ENCODE measurements at places on chromosomes 4 and X.

DNA sequence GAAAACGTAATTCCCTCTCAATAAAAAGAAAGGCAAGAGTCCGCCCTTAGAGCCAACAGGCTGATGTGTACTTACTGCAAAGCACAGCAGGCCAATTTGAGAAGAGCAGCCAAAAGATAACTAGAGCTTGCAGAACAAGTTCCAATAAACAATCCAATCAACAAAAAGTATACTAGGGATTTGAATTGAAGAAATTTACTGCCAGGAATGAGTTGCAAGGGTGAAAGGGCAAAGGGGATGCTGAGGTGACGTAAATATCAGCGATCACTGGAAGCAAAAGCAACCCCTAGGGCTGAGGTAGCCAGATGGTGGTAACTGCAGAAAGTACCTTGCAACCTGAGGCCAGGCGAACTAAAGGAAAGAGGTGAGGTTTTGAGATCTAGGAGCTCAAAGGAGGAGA is 152.1 kb upstream of the TENM3 start:
- DNase-seq = no peak

DNA sequence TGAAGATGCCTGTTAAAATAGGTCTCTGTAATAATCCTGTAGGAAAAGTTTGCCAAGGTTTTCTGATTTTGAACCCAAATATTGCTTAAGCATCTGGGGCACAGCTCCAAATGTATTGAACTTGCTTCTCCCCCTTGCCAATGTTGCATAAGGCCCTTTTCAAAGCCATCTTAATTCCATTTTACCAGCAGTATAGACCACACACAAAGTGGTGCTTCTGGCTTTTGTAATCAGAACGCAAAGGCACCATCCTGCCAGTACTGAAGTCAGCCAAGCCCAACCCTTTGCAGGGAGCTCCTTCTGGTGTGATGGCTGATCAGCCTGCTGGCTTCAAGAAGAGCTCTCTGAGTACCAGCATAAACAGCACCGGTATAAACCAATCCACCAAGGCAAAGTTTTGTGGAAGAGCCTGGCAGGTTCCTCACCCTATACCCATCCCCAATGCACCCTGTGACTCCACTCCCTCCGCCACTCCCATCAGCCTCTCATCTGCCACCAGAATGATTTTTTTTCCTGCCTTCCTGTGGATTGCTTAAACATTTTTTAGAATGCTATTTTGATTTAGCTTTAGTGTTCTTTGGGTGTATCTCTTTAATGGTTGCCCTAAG is 39.2 kb upstream of the USP9X start:
- no peak for DNase-seq

DNA sequence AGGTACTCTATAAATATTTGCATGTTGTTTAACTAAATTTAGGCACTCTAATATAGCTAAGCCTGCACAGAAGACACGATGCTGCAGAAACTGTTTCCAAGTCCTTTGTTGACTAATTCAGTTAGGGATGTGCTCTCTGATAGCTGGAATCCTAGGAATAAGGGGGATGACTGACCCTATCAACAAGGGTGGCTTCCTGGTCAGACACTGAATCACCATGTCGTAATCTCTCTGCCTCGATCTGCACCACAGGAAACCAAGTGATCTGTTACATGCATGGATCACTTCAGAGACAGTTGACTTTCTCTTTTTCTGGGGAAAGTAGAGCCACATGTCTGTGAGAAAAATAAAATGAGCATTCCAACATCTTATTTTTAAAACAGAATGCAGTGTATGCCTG is 169.1 kb downstream of the GUCY2F start:
- no peak for DNase-seq

- DNase-seq = no peak
These were observed 25.6 kb downstream of the SPRY1 start for GRCh38 chr4:123421937-123422781.

DNA sequence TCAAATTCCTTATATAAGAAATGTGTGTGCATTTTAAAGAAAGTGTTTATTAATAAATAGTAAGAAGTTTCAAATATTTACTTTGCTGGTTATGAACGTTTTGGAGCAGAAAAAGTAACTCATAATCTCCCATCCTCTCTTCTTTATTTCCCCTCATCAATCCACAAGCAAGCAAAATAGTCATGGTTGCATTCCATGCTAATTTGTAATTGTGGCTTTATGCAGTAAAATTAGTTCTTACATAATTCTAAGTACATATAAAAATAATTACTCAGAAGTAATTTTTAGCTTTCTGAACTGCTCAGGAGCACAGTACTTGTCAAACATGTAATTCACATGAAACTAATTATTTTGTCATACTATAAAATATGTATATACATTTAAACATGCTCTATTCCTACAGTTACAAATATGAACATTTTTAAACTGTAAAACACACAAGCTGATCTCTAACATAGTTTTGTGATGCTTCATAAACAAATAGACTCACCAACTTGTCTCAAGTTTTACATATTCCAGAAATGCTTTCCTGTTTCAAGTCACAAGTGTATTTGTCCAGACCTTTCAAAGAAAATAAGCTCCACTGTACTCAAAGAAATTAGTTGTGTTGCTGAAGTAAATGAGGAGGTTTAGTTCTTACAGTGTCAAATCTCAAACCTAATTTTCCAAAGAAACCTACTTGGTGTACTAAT is 218.9 kb downstream of the PABPC4L start:
- no peak for DNase-seq

DNA sequence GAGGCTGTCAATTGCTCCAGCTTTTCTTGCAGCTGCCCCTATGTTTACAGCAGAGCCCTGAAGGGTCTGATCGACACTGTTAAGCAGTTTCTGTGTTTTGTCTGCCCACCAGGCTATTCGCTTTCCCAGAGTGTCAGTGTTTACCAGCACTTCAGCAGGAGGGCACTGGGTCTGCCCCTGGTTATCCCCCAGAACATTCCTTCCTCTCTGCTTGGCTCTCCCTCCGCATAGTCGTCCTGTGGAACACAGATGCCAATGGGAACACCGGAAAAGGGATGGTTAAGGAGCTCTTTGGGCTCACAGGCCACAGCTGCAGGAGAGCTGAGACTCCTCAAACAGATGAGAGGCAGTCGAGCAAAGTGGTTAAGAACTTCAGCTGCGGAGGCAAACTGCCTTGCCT is 71.3 kb upstream of the FBXW7 start:
- DNase-seq = no peak

DNA sequence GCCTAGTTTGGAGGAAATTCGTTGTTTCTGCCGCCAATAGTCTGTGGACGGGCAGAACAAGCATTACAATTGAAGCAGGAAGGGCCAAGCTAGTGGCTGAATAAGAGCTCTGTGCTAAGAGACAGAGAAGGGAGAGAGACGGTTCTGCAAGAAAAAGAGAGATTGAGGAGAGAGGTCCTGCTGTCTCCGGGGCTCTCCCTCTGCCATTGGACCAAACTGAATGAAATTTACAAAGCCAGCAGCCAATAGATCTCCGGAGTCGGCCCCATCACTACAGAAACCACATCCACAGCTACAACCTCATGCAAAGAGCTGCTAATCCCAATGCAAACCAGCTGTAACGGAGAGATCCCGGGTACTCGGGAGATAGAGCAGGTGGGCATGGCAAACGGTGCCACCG is at the start of gene NLGN4X:
NLGN4X (minus strand) TSS at position 148 of the 400 bp plus-strand sequence. CDS start 77,401 bp downstream, outside the sequence.
- DNase-seq = no peak

DNA sequence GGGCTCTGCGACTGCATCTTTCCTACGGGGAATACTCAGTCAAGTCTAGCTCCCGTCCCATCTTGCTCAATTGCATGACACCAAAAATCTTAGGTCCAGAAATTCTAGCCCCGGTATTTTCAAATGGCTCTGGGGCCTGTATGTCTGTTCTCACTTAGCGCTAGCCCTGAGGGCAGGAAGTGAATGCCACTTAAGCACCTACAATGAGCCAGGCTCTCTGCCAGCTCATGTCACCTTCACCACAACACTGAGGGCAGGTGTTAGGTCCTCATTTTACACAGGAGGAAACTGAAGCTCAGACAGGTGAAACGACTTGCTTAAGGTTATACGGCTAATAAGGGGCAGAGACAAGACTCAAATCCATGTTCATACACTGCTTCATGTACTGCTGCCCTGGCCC is 282.8 kb downstream of the PPP1R2C start:
- no peak for DNase-seq

DNA sequence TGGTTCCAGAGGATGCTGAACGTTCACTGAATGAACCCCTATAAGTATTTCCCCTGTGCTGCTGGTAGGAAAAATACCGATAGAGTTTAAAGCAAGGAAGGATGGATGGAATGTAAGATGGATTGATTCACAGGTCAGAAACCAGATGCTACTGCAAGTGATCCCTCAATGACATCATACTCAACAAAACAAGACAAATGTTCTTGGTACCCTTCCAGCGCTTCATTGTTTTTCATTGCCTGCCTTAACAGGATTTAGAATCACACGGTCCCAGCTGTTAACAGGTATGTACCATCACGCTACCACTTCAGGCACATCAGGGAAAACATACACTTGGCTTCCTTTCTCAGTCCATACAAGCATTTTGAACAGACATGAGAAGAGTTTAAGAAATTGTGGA is 118.1 kb upstream of the TLR3 start:
- DNase-seq = no peak

DNA sequence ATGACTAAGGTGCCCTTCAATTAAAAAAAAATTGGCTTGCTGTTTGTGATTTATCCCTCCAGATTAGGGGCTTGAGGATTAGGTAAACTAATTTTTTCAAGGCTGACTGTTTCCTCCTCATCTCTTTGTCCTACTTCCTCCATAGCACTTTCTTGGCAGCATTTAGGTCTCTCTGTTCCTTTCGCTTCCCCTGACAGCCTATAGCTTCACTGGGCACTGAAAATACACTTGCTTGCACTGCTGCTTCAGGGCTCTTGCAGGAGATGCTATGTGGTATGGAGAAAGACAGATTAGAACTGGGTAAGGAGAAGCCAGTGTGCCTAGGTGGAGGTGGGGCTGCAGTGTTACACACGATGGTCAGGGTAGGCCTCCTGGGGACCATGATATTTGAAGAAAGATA is 112.3 kb upstream of the SFRP2 start:
- no peak for DNase-seq

Data from aorta (tissue), 5 donors.